ENCODE measurements at places on chromosomes 12 and 14.

DNA sequence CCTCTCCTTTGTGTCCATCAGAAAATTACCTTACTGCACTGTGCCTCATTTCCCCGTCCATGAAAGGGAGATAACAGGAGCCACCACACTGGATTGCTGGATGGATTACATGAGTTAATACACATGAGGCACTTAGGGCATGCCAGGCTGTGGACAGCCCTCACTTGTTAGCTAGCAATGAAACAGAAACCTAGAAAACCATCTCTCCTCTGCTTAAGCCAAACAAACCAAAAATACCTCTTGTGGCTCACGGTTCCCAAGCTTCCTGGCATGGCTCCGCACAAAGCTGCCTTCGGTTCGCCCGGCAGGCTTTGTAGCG is 660 bp upstream of the HCFC2 start:
- DNase-seq, result no peak

DNA sequence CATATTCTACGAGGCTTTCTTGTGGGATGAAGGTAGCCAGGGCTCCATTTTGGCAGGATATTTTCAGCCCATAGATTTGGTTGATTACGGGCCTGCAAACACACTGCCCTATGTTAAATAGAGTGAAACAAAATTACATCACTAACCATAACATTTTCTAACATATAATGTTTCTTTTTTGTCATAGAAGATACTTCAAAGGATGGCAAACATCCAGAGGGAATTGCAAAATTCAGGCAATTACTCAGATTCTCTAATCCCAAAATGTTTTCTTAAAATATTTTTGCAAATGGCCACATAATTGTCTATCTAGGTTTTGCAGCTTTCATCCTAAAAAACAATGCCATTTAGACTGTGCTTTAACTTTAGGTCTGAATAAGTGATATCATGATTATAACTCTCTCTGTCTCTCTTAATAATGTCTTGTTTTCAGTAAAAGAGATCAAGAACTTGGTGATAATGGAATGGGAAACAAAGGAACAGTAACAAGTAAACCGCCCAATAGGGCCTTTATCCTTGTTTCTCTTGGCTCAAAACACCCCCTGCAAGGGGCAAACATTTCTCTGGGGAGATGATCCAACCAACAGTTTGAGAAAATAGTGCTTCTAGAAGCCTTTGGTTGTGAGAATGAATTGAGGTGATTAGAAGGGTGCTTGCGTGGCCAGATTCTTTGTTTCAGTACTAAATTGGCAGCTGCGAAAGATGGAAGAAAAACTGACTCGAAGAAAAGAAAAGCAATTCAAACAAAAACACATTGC is 54.4 kb upstream of the BTG1 start:
- DNase-seq, result peak; percentile 18

GRCh38 chr14:39665075-39665475 is 232.8 kb upstream of the FBXO33 start:
- DNase-seq, result no peak

DNA sequence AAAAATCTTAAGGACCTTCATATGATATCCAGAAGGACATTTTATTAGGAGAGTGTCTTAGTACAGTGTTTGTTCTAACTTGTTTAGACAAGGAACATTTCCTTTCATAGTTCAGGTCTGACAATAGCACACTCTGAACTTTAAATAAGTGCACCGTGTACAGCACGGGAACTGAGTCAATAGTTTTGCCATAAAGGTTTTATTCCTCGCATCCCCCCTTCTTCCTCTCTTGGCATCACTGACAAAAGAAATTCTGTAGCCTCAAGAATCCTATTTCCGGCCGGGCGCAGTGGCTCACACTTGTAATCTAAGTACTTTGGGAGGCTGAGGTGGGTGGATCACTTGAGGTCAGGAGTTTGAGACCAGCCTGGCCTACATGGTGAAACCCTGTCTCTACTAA is 58.3 kb downstream of the TMCC3 start:
- DNase-seq, result no peak

- no peak for DNase-seq
Observed at GRCh38 chr12:60529723-60530122, 933.9 kb downstream of the SLC16A7 start.

- DNase-seq, result peak; percentile 76
Observed at GRCh38 chr12:80821513-80822000, 104.8 kb downstream of the MYF5 start.

GRCh38 chr14:23285530-23286019 is 357 bp downstream of the HOMEZ start:
- no peak for DNase-seq

GRCh38 chr14:36518586-36519430 is 1.2 kb downstream of the NKX2-1 start:
- DNase-seq, result peak; percentile 60

DNA sequence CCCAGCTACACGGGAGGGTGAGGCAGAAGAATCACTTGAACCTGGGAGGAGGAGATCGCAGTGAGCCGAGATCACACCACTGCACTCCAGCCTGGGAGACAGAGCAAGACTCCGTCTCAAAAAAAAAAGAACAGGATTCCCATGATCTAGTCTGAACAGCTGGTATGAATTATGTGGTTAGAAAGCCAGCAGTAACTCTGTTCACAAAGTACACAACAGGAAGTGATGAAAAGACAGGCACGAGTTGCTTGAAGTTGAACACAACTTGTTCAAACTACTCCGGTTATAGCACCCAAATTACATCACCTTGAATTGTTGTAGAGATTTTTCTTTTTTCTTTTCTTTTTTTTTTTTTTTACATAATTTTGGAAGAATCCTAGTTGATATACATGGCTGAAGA is 238.8 kb upstream of the RGS6 start:
- no peak for DNase-seq

DNA sequence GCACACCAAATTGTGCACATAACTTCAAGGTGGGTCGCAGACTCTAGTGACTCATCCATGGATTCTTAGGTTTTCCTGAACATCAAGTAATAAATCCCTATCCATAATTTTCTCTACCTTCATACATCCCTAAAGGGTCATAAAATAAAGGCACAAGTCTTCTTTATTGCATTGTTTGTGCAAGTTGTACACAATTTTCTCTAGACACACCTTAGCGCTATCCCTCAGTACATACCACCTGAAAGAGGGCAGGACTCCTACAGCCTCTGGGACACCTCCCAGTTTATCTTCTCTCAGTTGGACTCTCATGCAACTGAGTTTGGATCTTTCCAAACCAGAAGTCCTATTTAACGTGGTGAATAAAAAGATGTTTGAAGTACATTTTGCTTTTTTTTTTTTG is 168.5 kb upstream of the BMP4 start:
- DNase-seq, result no peak

- DNase-seq, result no peak
Observed at GRCh38 chr12:67582238-67582834, 66.2 kb upstream of the DYRK2 start.

GRCh38 chr12:131862084-131862441 is 32.4 kb upstream of the ULK1 start:
- no peak for DNase-seq

- no peak for DNase-seq
Observed at GRCh38 chr12:22340143-22340542, 5.6 kb upstream of the ST8SIA1 start.

DNA sequence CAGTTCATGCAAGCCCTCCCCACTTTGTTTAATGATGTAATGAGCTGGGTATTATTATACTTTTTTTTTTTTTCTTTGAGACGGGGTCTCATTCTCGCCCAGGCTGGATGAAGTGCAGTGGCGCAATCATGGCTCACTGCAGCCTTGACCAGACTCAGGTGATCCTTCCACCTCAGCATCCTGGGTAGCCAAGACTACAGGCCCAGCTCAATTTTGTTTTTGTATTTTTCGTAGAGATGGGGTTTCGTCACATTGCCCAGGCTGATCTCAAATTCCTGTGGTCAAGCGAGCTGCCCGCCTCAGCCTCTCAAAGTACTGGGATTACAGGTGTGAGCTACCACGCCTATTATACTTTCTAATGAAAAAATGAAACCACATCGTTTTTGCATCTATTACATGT is 4.5 kb upstream of the DCAF11 start:
- no peak for DNase-seq

DNA sequence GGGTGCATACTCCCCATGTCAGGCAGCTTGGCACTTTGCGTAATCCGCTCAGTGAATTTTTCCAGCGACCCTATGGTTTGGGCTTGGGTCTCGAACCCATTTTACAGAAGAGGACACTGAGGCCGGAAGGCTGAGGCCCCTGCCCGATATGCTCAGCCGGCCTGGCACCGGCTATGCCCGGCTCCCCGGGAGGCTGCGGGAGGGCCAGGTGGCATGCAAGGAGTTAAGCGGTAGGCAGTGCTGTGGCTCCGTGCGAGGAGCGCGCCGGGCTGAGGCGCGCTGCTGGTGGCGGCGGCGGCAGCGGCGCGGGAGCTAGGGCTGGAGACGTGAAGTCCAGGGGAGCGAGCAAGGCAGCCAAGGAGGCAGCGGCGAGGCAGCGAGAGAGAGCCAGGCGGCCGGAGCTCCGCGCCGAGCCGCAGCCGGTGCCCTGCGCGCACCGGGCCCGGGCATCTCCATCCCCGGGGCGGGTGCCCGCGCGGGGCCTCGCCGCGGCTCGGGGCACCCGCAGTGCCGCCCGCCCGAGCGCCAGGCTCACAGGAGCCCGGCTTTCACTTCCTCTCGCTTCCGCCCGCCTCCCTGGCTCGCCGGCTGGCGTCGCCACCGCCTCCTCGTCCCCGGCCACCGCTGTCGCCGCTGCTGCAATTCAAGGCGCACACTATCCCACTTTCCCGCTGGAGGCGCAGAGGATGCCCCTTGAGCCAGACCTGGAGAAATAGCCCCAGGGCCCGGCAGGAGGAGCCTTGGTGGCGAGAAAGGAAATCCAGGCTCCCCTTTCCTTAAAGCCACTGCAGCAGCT is at the start of gene WSCD2:
Gene WSCD2, plus strand, starts transcription at position 272 of the 796 bp plus-strand sequence. CDS start 66,545 bp downstream, outside the sequence.
- DNase-seq, result peak; percentile 96

- no peak for DNase-seq
Observed at GRCh38 chr12:10243818-10244520, 31.3 kb downstream of the GABARAPL1 start.

GRCh38 chr14:60227291-60227690 is 21.7 kb upstream of the PPM1A start:
- no peak for DNase-seq

DNA sequence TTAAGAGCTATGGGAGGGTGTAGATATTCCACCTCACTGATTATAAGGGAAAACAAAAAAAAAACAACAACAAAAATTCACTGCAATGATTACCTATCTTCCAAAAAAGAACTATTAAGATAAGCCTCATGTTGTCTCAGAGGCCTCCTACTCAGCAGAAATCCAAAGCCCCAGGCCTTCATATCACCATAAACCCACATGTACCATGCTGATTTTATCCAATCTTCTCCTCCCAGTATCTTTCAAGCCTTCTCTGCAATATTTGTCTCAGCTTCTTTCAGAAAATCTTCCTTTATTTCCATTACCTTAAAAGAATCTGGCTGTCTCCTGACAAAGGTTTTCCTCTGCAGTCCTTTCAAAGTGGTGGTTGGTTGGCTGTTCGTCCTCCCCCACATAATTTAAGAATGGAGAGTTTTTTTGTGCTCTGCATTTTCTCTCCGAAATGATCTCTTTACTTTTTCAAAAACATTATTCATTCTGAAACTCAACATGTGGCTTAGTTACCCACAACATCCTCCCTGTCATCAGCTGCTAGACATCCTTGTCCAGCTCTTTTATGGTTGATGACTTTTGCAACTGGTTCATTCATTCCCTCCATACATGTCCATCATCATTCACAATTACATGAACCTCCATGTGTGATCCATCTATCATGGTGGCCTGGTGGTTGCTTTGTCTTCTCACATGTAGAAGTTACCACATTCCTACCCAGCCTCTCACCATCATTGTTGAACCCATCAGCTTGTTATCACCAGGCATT is 2.9 kb upstream of the EPYC start:
- DNase-seq, result no peak

All from neural progenitor cell (in vitro differentiated cells).